Activated CD4-positive, alpha-beta T cell treated with anti-CD3 and anti-CD28 coated beads for 36 hours (primary cell): ENCODE measurements at places on chromosomes 3 and 15. TPM values are rescaled to one million over a fixed set of nuclear protein-coding genes. Genes with fewer than 3 reads are reported as not detected.
A peak's percentile ranks its signal among the peaks of the same experiment; 100 is the strongest.

DNA sequence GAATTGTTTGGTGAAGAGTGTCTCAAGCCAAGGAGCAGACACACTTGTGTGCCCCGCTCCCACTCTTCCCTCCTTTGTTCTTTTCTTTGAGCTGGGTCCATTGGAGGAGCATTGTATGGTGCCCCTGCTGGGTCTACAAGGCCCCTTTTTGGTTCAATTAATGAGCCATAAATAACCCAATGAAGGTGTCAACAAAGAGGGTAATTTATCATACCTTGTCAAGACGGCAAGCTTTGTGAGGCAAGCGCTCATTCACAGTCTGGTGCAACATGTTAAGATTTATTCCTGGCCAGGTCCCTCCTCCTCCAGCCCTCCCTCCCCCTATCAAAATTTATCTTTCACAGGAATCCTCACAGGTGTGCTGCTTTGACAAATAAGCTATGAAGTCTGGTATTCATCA is 300.1 kb downstream of the RORA start:
- H3K27ac ChIP-seq: peak overlapping the region; percentile 8
- no peak for DNase-seq
- no peaks in the 10 kb centered on the region for H3K36me3 ChIP-seq

Gene NRG4
- total RNA-seq: not detected

Gene KIF23
- 47.2 TPM for total RNA-seq

Gene CDHR4
- total RNA-seq: 0.32 TPM
